ENCODE measurements at places on chromosomes 7 and 10. TPM values are rescaled to one million over a fixed set of nuclear protein-coding genes. Genes with fewer than 3 reads are reported as not detected.

TMEM176B gene
- 0.33 TPM for polyA plus RNA-seq

STMP1 gene
- polyA plus RNA-seq: 61.4 TPM

ARPC1A gene
- 70.2 TPM for polyA plus RNA-seq

MINPP1 gene
- polyA plus RNA-seq: 10.7 TPM

PNLIPRP3 gene
- polyA plus RNA-seq: not detected

NRCAM gene
- polyA plus RNA-seq: not detected

FAM25C gene
- not detected for polyA plus RNA-seq

SPDYE16 gene
- not detected for polyA plus RNA-seq

INA gene
- polyA plus RNA-seq: not detected

GJC3 gene
- polyA plus RNA-seq: 3.0 TPM

PPP1R9A gene
- not detected for polyA plus RNA-seq

CALCR gene
- not detected for polyA plus RNA-seq

TBXAS1 gene
- 5.2 TPM for polyA plus RNA-seq

TUBAL3 gene
- polyA plus RNA-seq: not detected

XRCC2 gene
- polyA plus RNA-seq: 0.41 TPM

RSPH10B gene
- not detected for polyA plus RNA-seq

APBB1IP gene
- polyA plus RNA-seq: 49.2 TPM

GARIN1A gene
- 0.14 TPM for polyA plus RNA-seq

CCDC146 gene
- 2.9 TPM for polyA plus RNA-seq

GRID1 gene
- not detected for polyA plus RNA-seq

SPDYE6 gene
- polyA plus RNA-seq: 0.22 TPM

NKX2-3 gene
- not detected for polyA plus RNA-seq

SLC39A12 gene
- not detected for polyA plus RNA-seq

MYH16 gene
- polyA plus RNA-seq: not detected

HSPA12A gene
- 2.1 TPM for polyA plus RNA-seq

CPN1 gene
- not detected for polyA plus RNA-seq

A1CF gene
- not detected for polyA plus RNA-seq

PON3 gene
- polyA plus RNA-seq: not detected

GCK gene
- 0.64 TPM for polyA plus RNA-seq

METTL27 gene
- polyA plus RNA-seq: 1.1 TPM

All from CD4-positive, CD25-positive, alpha-beta regulatory T cell (primary cell).